ENCODE measurements at places on chromosomes 12 and 14.

- DNase-seq: no peak
Observed at GRCh38 chr14:74528406-74528805, 34.8 kb downstream of the ISCA2 start.

DNA sequence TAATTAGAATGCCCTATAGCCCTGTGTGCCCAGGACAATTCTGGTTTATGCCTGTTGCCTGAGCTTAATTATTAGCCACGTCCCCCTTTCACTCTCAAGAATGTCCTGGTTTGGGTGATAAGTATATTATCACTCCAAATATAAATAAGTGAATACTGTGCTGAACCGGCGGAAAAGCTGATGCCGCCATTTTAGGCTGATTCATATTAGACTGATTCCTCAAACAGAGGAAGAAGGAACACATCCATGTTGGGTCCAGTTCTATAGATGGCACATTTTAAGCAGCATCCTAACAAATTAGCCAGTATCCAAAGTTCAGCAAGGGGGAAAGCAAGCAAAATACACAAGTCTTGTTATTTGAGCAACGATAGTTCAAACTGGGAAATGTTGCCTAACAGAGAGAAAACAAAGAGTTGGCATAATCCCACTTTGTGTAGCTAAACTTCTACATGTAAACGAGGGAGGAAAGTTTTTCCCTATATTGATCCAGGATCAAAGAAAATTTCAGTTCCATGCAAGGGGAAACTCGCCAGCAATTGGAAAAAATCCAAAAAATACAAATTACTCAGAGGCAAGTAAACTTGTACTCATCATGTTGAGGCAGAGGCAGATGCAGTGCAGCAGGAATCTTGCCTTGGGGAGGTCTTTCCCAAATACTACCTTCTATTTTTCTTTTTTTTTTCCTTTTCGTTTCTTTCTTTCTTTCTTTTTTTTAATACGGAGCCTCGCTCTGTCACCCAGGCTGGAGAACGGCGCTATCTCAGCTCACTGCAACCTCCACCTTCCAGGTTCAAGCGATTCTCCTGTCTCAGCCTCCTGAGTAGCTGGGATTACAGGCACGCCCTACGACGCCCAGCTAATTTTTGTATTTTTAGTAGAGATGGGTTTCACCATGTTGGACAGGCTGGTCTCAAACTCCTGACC is 96.2 kb downstream of the ITPR2 start:
- no peak for DNase-seq

GRCh38 chr12:113609692-113610469 is 138.2 kb upstream of the LHX5 start:
- DNase-seq: no peak

- DNase-seq: no peak
Observed at GRCh38 chr12:125262851-125263250, 197.6 kb downstream of the AACS start.

DNA sequence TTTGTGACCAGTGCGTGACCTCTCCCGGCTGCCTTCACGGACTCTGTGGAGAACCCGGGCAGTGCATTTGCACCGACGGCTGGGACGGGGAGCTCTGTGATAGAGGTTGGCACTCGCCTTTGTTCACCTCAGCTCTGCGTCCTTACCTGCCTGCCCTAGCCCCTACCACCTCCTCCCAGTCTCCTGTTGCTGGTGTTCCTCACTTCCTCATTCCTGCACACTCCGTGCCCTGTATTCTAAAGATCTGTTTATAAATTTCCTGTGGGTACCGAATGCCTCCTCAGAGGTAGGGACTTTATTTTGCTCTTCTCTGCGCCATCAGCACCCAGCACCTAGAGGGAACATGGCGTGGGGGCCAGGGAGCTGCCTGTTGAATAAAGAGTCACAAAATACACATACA is 2.3 kb downstream of the DLK1 start:
- no peak for DNase-seq

DNA sequence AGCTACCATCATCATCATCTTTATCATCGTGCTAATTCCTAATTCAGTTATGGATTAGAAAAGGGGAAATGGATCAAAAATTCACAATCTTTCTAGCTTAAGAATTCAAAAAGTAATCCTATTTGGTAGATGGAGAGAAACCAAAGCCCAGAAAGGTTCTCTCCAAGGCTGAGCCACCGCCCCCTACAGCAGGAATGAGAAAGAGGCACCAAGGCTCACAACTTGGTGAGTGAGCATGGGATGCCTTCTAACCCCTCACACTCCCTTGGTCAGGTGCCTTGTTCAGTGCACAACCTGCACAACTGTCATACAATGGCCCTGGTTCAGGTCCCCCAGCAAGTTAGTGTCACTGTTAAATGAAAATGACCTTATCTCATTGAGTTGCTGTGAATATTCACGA is 171.5 kb downstream of the ANO2 start:
- no peak for DNase-seq

GRCh38 chr12:28484156-28484555 is 293.9 kb downstream of the CCDC91 start:
- no peak for DNase-seq

DNA sequence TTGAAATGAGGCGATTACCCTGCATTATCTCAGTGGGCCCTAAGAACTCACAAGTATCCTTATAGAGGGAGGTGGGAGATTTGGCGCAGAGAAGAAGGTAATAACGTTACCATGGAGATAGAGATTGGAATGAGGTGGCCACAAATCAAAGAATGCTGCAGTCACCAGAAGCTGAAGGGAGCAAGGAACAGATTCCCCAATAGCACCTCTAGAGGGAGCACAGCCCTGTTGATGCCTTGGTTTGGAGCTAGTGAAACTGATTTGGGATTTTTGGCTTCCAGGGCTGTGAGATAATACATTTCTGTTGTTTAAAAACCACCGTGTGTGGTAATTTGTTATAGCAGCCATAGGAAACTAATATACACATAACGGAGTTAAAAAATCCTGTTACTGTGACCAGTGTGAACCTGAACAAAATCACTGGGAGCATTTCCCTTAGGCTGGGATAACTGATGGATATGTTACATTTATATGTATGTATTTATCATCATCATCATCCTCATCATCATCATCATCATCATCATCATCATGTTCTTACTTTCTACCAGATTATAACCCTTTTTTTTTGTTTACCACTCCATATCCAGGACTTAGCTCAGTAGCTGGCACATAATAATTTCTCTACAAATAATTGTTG is 100.3 kb downstream of the LIN7A start:
- DNase-seq: peak; percentile 55

DNA sequence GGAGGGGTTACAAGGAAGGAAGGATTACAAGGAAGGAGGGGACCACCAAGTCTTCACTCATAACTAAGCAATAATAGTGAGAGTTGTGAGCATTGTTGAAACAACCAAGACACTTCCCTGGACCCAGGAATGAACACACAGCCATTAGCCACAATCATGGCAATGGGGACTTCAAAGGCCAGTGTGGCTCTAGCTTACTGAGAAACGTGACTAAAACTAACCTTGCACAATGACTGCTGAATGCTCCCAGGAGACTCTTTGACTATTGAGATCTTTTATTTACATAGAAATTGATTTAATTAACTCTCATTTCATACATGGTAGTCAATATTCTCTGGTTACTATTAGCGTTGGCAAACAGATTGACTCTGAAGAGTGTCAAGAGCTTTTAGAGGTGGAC is 263.0 kb upstream of the SOX5 start:
- DNase-seq: no peak

DNA sequence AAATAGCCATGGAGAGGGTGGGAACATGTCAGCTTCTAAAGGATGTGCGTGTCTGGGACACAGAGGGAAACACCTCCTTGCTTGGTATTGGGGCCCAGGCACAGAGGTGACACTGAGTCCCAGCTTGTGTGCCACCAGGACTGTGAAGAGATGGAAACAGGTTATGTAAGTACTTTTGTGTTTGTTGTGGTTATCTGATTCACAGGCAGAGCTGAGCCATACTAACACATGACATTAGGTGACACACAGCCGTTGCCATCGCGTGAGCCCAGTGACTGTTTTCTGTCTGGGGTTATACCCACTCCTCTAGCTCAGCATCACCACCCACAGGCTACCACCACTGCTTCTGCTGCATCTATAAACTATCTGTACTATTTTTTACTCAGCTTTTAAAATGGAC is 12.1 kb upstream of the FLVCR2 start:
- DNase-seq: no peak

GRCh38 chr14:87635442-87635841 is 357.5 kb downstream of the GALC start:
- DNase-seq: no peak

DNA sequence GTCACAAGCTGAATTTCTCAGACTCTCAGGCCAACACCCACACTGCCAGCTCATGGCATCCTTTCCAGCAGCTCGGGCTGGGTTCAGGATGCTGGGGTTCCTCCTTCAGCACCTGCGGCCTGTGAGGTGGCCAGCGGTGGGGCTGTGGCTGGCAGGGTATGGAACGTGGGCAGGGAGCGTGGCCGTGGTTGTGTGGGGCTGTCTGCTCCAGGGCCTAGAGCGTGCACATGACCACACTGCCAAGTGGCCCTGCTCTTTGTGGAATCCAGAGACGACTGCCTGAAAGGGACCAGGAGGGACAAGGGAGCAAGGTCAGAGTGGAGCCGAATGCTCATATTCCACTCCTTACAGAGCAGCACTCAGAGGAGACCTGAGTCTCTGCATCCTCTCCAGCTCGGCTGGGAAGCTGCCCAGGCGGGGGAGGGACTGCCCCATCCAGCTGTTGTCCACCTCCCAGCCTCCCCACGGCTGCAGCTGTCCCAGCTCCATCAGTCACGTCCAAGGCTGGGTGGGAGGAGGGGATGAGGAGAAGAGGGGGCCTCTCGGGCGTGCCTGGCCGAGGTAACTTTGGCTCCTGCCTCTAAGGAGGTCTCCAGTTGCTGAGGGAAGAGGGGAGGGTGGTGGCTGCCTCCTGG is 71.3 kb downstream of the TSPAN9 start:
- DNase-seq: peak; percentile 32
